ENCODE measurements at places on chromosomes 7 and 10. TPM values are rescaled to one million over a fixed set of nuclear protein-coding genes. Genes with fewer than 3 reads are reported as not detected.

GRCh38 chr7:106283831-106284713 is 711 bp downstream of the NAMPT start:
- no peaks in the 10 kb centered on the region for H3K27me3 ChIP-seq
- H3K27ac ChIP-seq: peak overlapping the region; percentile 89
- H3K36me3 ChIP-seq: no peaks in the 10 kb centered on the region
- H3K4me1 ChIP-seq: peaks cover 34% of the 10 kb centered on the region
- DNase-seq: peak; percentile 51

DNA sequence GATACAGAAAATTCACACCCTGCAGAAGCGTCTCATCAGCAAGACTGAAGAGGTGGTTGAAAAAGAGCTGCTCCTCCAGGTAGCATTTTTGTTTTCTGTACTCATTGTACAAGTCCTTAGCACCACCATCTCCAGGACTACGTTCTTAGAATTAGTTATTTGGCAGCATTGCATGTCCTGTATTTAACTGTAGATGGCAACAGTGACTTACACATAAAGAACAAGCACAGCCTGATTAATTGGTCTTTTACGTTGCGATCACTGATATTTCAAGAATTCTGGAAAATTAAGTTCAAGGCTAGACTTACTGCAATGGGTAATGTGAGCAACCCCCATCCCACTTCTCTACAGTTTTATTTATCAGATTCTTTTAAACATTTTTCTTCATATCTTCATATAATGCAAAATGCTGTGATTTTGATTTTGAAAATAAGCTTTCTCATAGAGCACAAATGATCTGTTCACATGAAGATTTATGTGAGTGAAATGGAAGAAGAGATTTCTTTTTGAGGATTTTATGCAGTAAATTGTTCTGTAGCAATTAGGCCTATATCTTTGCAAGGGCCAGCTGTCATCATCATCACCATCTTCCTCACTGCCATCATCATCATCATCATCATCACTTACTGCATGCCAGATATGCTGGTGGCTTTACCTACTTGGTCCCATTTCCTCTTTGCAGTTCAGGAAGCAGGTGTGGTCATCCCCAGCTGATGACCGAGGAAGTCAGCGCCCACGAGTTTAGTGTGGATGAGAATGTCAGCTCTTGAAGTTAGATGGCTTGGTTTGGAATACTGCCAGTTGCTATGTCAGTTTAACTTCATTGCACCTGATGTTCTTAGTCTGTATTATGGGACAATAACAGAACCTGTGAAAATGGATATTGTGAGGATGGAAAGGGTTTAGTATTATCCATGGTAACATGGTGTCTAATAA is 53.4 kb downstream of the CFAP58 start:
- no peak overlapping the region for H3K4me3 ChIP-seq
- no peaks in the 10 kb centered on the region for H3K4me1 ChIP-seq
- no peaks in the 10 kb centered on the region for H3K27me3 ChIP-seq
- no peaks in the 10 kb centered on the region for H3K36me3 ChIP-seq

- peaks cover 41% of the 10 kb centered on the region for H3K4me1 ChIP-seq
- H3K36me3 ChIP-seq: no peaks in the 10 kb centered on the region
- no peak overlapping the region for H3K4me3 ChIP-seq
- H3K27me3 ChIP-seq: no peaks in the 10 kb centered on the region
Measured at GRCh38 chr10:14601872-14602725, 172.6 kb downstream of the FAM107B start.

- H3K27ac ChIP-seq: no peak overlapping the region
- no peaks in the 10 kb centered on the region for H3K4me1 ChIP-seq
- no peaks in the 10 kb centered on the region for H3K36me3 ChIP-seq
- H3K27me3 ChIP-seq: no peaks in the 10 kb centered on the region
- DNase-seq: no peak
Measured at GRCh38 chr10:62426086-62426485, 51.9 kb downstream of the ZNF365 start.

- no peaks in the 10 kb centered on the region for H3K27me3 ChIP-seq
- peak; percentile 79 for DNase-seq
- H3K27ac ChIP-seq: peak overlapping the region; percentile 61
- peaks cover 37% of the 10 kb centered on the region for H3K4me1 ChIP-seq
Measured at GRCh38 chr10:34780818-34781380, 34.2 kb downstream of the PARD3 start.

GRCh38 chr10:121690152-121690848 is 92.1 kb upstream of the FGFR2 start:
- H3K36me3 ChIP-seq: no peaks in the 10 kb centered on the region
- no peak overlapping the region for H3K27ac ChIP-seq
- no peaks in the 10 kb centered on the region for H3K4me1 ChIP-seq
- no peak for DNase-seq
- H3K4me3 ChIP-seq: no peak overlapping the region

DNA sequence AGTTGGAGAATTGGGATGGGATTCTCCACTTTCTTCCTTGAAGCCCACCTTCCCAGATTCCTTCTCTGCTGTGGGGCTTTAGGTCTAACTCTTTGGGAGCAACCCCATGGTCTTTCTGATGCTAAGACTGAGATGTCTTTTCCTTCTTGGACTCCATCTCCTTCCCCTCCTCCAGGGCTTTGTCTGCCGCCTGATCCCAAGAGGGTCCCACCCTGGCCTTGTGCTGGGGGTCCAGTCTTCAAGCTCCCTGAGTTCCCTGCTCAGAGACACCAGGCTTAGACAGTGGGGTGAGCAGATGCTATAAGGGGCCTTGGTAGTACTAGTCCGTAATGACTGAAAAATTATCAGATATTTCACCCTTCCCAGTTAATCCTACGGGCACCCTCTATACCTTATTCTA is 150.5 kb downstream of the PTPN20 start:
- no peaks in the 10 kb centered on the region for H3K36me3 ChIP-seq
- H3K4me1 ChIP-seq: no peaks in the 10 kb centered on the region
- DNase-seq: no peak
- H3K27me3 ChIP-seq: no peaks in the 10 kb centered on the region
- no peak overlapping the region for H3K27ac ChIP-seq

DNA sequence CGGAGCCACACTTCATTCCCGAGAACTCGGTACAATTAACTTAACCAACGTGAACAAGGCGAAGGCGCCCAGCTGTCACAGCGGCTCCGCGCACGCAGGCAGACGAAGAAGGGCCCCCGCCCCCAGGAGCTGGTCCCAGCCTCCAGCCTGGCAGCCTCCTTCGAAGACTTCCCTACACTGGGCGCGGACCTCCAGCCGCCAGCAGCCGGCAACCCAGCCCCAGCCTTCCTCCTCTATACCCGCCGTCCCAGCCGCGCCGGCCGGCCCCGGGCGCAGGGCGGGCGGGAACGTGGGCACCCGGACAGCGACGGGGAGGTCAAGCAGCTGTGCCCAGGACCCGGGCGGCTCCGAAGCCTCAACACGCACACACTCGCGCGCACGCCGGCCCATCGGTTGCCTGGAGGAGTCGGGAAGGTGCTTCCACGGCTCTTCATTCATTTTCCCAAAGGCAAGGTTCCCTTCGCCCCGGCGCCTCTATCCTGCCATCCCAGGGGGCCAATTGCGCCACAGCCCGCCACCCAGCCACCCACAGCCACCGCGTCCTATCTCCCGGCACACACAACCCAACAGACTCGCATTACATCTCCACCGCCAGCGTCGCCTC is 1.6 kb downstream of the CHST15 start:
- DNase-seq: peak; percentile 22
- H3K27ac ChIP-seq: no peak overlapping the region
- H3K4me1 ChIP-seq: peaks cover 55% of the 10 kb centered on the region
- H3K27me3 ChIP-seq: no peaks in the 10 kb centered on the region
- H3K4me3 ChIP-seq: peak overlapping the region; percentile 6

- no peaks in the 10 kb centered on the region for H3K36me3 ChIP-seq
- H3K27ac ChIP-seq: no peak overlapping the region
- DNase-seq: peak; percentile 42
- H3K4me3 ChIP-seq: no peak overlapping the region
Measured at GRCh38 chr10:45627412-45628048, 45.0 kb downstream of the ZFAND4 start.

- no peak for DNase-seq
Measured at GRCh38 chr7:18570890-18571478, 75.4 kb downstream of the HDAC9 start.

DNA sequence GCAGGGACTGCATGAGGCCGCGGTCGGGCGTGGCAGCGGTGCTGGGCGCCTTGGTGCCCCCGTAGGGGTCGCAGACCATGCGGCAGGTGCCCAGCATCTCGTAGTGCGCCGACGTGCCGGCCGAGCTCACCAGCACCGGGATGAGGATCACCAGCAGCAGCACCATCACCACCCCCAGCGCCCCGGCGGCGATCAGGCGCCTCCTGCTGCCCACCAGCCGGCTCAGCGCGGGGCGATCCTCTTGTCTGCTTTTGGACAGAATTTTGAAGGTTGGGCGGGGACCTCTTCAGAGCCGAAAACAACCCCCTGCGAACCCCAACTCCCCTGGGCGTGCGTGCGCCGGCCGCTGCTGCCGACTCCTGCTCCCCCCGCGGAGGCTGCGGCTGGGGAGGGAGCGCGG is 779 bp downstream of the C1QL3 start:
- peaks cover 20% of the 10 kb centered on the region for H3K27me3 ChIP-seq
- no peak overlapping the region for H3K27ac ChIP-seq
- no peak for DNase-seq
- H3K4me1 ChIP-seq: peaks cover 24% of the 10 kb centered on the region

The CRYGN gene
- not detected for total RNA-seq

The MEOX2 gene
- total RNA-seq: 0.66 TPM

DNA sequence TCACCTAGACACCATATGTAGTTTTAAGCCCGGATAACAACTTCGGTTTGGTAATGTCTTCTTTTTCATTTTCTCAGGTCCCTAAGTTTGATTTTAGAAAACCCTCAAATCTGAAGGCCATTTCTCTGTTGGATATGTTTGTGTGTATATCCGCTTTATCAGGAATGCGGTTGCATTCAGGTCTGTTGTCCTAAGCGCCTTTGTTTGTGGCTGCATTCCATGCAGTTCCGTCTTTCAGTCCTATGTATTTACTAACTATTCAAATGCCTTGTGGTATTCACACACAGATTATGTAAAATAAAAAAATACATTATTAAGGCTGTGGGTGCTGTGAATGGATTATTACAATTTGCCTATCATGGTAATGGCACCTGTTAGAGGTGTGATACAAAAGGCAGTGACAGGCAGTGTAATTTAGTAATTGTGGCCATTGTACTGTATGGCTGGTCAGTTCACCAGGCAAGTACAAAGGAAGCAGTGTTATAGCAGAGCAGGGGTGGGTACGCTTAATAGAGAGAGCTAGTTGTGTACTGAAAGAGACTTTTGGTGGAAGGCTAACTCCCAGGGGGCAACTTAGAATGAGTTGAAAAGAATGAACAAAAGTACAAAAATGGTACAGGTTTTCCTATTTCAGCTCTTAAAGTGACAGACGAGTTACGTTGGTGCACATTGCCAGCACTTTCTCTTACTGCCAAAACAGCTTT is 136.4 kb downstream of the VTI1A start:
- no peak for DNase-seq
- H3K27ac ChIP-seq: no peak overlapping the region
- no peak overlapping the region for H3K4me3 ChIP-seq
- no peaks in the 10 kb centered on the region for H3K36me3 ChIP-seq
- H3K27me3 ChIP-seq: no peaks in the 10 kb centered on the region

The CPA2 gene
- 4,381 TPM for total RNA-seq

DNA sequence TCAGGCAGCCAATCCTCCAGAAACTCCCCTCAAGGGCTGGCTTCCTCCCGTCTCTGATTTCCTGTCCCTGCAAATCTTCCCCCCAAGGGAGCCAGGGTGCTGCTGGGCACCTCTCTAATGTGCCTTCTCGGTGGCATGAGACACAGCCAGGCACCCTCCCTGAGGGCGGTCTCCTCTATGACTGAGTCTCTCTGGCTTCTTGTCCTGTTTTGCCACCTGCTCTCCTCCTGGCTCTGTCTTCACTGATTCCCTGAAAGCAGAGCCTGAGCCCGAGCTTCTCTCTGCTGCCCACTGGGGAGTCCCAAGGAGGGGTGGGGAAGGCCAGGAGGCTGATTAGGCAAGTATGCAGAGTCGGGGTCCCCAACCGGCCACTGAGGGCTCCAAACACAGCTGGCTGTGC is 60.4 kb upstream of the INSIG1 start:
- no peaks in the 10 kb centered on the region for H3K27me3 ChIP-seq
- no peak overlapping the region for H3K27ac ChIP-seq
- no peak for DNase-seq
- H3K4me1 ChIP-seq: peaks cover 53% of the 10 kb centered on the region

- no peaks in the 10 kb centered on the region for H3K4me1 ChIP-seq
- no peaks in the 10 kb centered on the region for H3K36me3 ChIP-seq
- DNase-seq: no peak
- no peak overlapping the region for H3K27ac ChIP-seq
- H3K4me3 ChIP-seq: no peak overlapping the region
- no peaks in the 10 kb centered on the region for H3K27me3 ChIP-seq
Measured at GRCh38 chr10:84603971-84604370, 275.6 kb downstream of the CCSER2 start.

The CNTNAP2 gene
- not detected for total RNA-seq

The STK31 gene
- total RNA-seq: not detected

The NPY gene
- total RNA-seq: 8.6 TPM

The SEMA3A gene
- total RNA-seq: 0.33 TPM

- DNase-seq: no peak
- H3K27ac ChIP-seq: no peak overlapping the region
- H3K27me3 ChIP-seq: no peaks in the 10 kb centered on the region
- H3K4me3 ChIP-seq: no peak overlapping the region
- H3K36me3 ChIP-seq: no peaks in the 10 kb centered on the region
Measured at GRCh38 chr7:18037609-18038008, 10.0 kb upstream of the PRPS1L1 start.

DNA sequence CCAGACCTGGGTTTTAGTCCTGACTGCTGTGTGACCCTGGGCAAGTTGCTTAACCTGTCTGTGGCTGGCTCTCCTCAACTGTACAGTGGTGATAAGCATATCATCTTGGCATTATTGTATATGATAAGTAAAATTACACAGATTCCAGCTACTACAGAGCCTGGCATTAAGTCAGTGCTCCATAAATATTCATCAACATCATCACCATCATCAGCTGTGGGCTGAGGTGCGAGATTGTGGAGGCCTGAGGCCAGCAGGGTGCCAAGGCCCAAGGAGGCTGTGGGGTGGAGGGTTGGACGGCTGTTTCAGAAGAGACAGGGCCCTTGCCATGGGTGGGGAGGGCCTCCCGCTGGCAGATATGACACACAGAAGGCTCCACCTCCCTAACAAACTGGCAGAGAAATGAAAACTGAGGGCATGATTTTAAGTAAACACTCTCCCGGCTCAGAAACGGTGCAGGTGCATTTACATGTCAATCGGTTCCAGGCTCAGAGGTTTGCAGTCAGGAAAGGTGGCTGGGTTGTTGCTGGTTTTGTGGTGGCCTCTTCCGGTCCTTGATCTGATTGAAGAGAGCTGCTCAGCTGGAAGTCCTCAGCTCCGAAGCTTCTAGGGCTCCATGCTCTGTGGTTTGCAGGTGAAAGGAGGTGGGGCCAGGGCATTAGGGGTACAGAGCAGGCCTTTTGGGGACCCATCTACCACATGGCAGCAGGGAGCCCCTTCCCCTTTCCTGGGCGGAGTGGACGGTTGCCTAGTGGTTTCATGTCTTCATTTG is 10.2 kb downstream of the CRYGN start:
- H3K36me3 ChIP-seq: no peaks in the 10 kb centered on the region
- no peak overlapping the region for H3K27ac ChIP-seq
- peak; percentile 59 for DNase-seq
- peaks cover 15% of the 10 kb centered on the region for H3K4me1 ChIP-seq
- no peak overlapping the region for H3K4me3 ChIP-seq
- no peaks in the 10 kb centered on the region for H3K27me3 ChIP-seq

- H3K36me3 ChIP-seq: no peaks in the 10 kb centered on the region
- DNase-seq: no peak
- no peaks in the 10 kb centered on the region for H3K4me1 ChIP-seq
- no peaks in the 10 kb centered on the region for H3K27me3 ChIP-seq
- H3K27ac ChIP-seq: no peak overlapping the region
Measured at GRCh38 chr10:123062726-123063125, 53.9 kb downstream of the ACADSB start.

Measured in body of pancreas (tissue), 4 donors.